ENCODE measurements at places on chromosomes 1 and 21.

GRCh38 chr1:180917306-180918065 is 4.8 kb downstream of the KIAA1614 start:
- no peak overlapping the region for H3K4me3 ChIP-seq
- H3K27ac ChIP-seq: no peak overlapping the region
- DNase-seq: no peak
- no peaks in the 10 kb centered on the region for H3K27me3 ChIP-seq

GRCh38 chr1:24235921-24236788 is 49.1 kb upstream of the IFNLR1 start:
- no peaks in the 10 kb centered on the region for H3K4me1 ChIP-seq
- DNase-seq: no peak

DNA sequence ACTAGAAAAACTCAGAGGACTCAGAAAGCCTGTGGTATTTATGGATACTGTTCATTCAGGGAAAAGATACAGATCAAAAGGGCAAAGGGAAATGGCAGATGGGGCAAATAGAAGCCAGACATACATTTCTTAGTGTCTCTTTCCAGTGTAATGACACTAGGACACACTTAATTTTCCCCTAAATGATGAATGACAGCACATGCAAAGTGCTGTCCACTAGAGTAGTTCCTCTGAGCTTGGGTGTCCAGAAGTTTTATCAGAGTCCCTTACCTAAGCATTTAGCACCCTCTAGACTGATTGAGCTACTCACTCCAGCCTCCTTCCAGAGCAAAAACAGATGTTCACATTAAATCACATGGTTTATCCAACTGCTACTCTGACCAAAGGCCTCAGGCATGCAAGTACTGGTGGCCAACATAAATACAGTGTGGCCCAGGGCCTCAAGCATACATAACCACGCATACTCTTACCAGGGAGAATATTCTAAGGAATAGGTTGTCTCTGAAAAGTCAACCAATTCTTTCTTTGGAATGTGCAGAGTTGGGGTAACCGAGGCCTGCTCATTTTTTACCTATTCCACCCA is 166.9 kb downstream of the NCAM2 start:
- H3K27me3 ChIP-seq: no peaks in the 10 kb centered on the region
- no peak overlapping the region for H3K27ac ChIP-seq
- H3K4me3 ChIP-seq: no peak overlapping the region

- peak overlapping the region; percentile 33 for H3K27ac ChIP-seq
- H3K4me1 ChIP-seq: peaks cover 74% of the 10 kb centered on the region
- no peak overlapping the region for H3K4me3 ChIP-seq
- H3K36me3 ChIP-seq: no peaks in the 10 kb centered on the region
- DNase-seq: no peak
Measured at GRCh38 chr21:38989745-38990423, 184.2 kb downstream of the ETS2 start.

DNA sequence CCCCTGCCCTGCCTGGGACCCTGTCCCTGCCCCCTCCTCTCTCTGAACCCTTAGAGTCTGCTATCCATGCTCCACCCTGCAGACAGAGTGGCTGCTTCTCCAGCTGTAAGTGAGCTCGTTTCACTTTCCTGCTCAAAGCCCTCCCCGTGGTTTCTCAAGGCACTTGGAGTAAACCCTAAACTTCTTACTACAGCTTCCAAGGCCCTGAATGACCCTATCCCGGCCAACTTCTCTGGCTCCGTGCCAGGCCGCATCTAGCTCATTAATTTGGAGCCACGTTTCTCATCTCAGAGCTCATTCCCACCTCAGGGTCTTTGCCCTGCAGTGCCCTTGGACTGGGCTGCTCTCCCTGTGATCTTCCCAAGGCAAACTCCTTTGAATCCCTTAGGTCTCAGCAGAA is 235.1 kb upstream of the RUNX1 start:
- H3K27me3 ChIP-seq: no peaks in the 10 kb centered on the region
- no peak overlapping the region for H3K4me3 ChIP-seq
- H3K4me1 ChIP-seq: no peaks in the 10 kb centered on the region
- no peaks in the 10 kb centered on the region for H3K36me3 ChIP-seq
- no peak overlapping the region for H3K27ac ChIP-seq

DNA sequence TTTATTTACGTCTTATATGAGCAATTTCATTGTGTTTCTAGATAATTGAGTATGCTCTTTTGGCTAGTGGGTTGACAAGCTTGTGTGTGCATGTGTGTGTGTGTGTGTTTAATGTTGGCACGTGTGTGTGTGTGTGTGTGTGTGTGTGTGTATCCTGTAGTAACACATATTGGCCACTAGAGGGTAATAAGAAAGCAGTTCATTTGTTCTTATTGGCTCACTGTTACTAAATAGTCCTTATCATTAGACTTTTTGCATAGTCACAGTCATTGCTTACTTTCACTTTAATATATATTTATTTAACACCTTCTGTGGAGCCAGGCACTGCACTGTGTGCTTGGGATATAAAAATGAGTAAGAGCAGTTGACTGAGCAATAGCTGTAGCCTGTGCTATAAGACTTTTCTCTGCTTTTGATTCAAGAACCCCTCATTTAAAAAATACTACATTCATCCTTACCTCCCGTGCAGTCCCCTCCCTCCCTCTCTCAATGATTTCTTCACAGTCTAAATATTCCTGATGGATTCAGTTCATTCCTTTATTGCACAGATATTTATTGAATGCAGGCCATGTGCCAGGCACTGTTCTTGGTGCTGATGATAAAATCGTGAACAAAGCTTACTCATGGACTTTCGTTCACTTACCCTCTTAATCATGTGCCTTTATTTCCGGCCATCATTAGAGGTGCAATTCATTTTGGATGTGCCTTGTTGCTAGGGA is 96.7 kb downstream of the DYRK1A start:
- DNase-seq: no peak
- no peak overlapping the region for H3K27ac ChIP-seq
- H3K4me1 ChIP-seq: peaks cover 24% of the 10 kb centered on the region
- H3K36me3 ChIP-seq: no peaks in the 10 kb centered on the region
- no peaks in the 10 kb centered on the region for H3K27me3 ChIP-seq

- H3K36me3 ChIP-seq: peaks cover 2% of the 10 kb centered on the region
- DNase-seq: no peak
- peak overlapping the region; percentile 91 for H3K27ac ChIP-seq
- H3K4me1 ChIP-seq: peaks cover 29% of the 10 kb centered on the region
Measured at GRCh38 chr1:183635099-183635605, 431 bp downstream of the ARPC5 start.

DNA sequence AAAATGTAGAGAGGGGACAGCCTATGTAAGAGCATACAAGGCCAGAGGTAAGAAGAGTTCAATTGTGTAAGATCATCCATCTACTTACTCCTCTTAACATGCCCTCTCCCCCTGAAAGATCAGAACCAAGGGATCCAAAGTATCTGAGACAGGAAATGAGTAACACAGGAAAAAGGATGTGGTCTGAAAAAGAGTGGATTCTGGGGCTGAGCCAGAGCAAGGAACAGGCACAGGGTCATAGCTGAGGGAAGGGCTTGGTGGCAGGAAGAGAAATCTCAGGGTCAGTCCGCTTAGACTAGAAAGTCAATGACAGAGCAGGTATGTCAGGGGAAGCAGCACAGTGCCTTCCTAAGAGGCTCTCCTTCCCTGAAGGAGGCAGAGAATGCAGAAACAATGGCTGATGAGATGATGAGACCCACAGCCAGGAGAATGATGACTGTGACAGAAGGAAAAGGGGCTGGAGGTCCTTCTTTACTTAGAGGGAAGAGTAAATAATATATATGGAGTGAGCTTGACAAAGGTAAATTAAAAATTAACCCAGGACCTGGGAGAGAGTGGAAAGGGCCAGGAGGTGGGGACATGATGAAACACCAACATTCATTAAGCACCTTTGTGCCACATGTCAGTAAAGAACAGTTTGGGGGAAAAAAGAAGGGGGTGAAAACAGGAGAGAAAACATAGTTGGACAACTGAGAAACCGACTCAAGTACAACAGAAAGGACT is 26.2 kb upstream of the A3GALT2 start:
- H3K4me1 ChIP-seq: no peaks in the 10 kb centered on the region
- peak overlapping the region; percentile 98 for H3K27ac ChIP-seq
- H3K4me3 ChIP-seq: peak overlapping the region; percentile 99
- DNase-seq: no peak
- no peaks in the 10 kb centered on the region for H3K36me3 ChIP-seq

GRCh38 chr1:3030663-3031381 is 9.6 kb downstream of the ACTRT2 start:
- peaks cover 12% of the 10 kb centered on the region for H3K4me1 ChIP-seq
- H3K4me3 ChIP-seq: no peak overlapping the region
- no peaks in the 10 kb centered on the region for H3K36me3 ChIP-seq
- peaks cover 38% of the 10 kb centered on the region for H3K27me3 ChIP-seq
- no peak for DNase-seq

- no peaks in the 10 kb centered on the region for H3K27me3 ChIP-seq
- no peak overlapping the region for H3K27ac ChIP-seq
- H3K36me3 ChIP-seq: no peaks in the 10 kb centered on the region
- no peak overlapping the region for H3K4me3 ChIP-seq
Measured at GRCh38 chr1:167676205-167676915, 45.4 kb upstream of the MPZL1 start.

DNA sequence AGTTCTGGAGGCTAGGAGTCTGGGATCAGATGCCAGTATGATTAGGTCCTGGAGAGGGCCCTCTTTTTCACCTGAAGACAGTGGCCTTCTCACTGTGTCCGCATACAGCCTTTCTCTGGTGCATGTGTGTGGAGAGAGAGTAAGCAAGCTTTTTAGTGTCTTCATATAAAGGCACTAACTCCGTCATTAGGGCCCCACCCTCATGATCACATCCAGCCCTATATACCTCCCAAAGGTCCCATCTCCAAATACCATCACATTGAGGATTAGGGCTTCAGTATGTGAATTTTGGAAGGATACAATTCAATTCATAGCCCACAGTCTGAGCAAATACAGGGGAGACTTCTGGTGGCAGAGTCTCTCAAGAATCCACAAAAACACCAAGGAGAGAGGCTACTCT is 176.6 kb downstream of the BACH1 start:
- H3K4me3 ChIP-seq: no peak overlapping the region
- no peaks in the 10 kb centered on the region for H3K36me3 ChIP-seq
- DNase-seq: no peak
- no peak overlapping the region for H3K27ac ChIP-seq

DNA sequence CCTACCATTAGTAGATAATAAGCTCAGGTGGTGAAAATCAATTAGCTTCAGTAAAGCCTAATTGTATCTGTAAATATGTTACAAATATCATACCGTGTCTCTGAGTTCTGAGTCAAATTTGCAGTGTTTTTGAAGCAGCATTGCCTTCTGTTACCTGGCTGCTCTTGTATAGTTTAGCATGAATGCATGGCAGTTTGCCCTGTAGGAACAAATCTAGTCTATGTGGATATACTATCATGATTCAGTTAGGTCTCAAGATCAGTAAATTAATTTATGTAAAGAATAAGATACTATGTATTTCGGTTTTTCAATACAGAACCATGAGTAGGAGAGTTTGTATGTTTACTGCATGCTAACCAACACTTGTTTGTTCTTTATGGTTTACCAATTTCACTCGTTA is 240.6 kb upstream of the C1orf105 start:
- peak overlapping the region; percentile 73 for H3K27ac ChIP-seq
- no peak overlapping the region for H3K4me3 ChIP-seq
- no peak for DNase-seq
- H3K36me3 ChIP-seq: no peaks in the 10 kb centered on the region

DNA sequence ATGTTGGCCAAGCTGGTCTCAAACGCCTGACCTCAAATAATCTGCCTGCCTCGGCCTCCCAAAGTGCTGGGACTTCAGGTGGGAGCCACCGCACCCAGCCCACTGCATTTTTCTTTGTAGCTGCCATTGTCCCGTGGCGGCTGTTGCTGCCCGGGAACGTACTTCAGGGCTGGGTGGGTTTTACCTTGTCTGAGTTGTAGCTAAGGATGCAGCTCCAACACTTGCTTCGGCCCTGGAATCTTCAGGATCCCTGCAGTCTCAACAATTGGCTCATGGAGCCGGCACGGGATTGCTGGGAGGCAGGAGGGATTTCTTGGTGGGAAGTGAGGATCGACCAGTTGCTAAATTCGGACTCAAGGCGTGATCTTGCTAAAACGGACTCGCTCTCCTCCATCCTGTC is 10.7 kb downstream of the TNFRSF8 start:
- no peaks in the 10 kb centered on the region for H3K36me3 ChIP-seq
- no peaks in the 10 kb centered on the region for H3K27me3 ChIP-seq
- no peak for DNase-seq
- no peak overlapping the region for H3K4me3 ChIP-seq
- no peaks in the 10 kb centered on the region for H3K4me1 ChIP-seq

- no peak for DNase-seq
- no peaks in the 10 kb centered on the region for H3K36me3 ChIP-seq
- H3K27me3 ChIP-seq: no peaks in the 10 kb centered on the region
- no peaks in the 10 kb centered on the region for H3K4me1 ChIP-seq
- H3K4me3 ChIP-seq: no peak overlapping the region
Measured at GRCh38 chr1:37425221-37425620, 49.2 kb upstream of the ZC3H12A start.

GRCh38 chr1:38941527-38942019 is at the start of gene RHBDL2:
Gene RHBDL2, minus strand, starts transcription at chr1:38941830. Its CDS starts 22,618 bp downstream, at chr1:38919212.
- no peak within 1 kb of the TSS for H3K27ac ChIP-seq
- peak within 1 kb of the TSS; percentile 15 for H3K4me3 ChIP-seq
- no peaks in the 10 kb centered on the region for H3K36me3 ChIP-seq
- no peaks in the 10 kb centered on the region for H3K4me1 ChIP-seq

DNA sequence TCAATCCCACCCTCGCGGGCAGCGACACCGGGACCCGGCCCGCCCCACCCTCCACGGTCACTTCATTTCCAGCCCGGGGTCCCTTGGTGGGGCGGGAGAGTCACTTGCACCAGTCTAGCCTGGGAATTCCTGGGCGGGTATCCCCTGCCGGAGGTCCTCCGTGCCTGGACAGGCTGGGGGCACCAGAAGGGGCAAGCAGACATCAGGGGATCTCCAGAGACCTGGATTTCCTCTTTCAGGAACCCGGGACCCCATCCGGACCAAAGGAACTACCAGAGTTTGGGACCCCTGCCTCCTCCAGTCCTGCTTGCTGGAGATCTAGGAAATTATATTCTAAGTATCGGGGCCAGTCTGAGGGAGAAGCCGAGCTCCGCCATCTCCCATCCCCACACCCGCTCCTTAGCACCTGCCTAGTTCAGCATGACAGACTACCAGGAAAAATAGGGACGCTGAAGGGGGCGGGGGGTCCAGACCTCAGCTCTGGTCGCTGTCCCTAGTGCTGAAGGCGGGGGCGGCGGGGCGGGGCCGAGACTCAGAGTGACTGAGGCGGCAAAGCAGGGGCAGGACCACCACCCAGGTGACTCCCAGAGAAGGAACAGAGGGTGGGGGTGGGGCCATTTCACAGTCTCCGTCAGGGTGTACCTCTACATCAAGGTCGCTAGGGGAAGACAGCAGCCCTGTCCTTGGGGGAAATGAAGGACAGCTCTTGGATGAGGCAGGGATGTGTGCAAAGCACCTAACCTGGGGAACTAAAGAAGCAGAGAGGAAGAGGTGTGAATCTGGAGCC is 832 bp downstream of the HCN3 start:
- H3K4me1 ChIP-seq: peaks cover 22% of the 10 kb centered on the region
- peak; percentile 53 for DNase-seq
- H3K4me3 ChIP-seq: peak overlapping the region; percentile 84
- H3K36me3 ChIP-seq: no peaks in the 10 kb centered on the region
- peak overlapping the region; percentile 72 for H3K27ac ChIP-seq

All from tibial nerve (tissue), 4 donors.